ENCODE measurements at places on chromosomes 11 and 22. TPM values are rescaled to one million over a fixed set of nuclear protein-coding genes. Genes with fewer than 3 reads are reported as not detected.
A peak's percentile ranks its signal among the peaks of the same experiment; 100 is the strongest.

The TRIM51 gene
- total RNA-seq = not detected

DNA sequence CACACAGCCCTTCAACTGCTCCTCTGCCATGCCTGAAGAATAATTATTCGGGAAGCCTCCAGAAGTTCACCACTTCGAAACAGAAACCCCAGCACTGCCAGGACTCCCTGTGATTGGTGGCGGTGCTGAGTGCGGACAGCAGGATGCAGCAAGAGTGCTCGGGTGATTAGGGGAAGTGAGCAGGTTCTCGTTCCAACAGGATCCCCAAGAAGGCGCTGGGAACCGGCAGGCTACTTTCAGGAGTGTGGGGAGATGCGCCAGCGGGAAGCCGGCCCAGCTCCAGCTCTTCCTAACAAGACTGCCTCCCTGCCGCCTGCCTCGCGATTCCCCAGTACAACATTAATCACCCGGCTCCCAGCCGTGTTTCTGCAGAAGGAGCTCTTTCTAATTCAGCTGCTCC is 630.2 kb downstream of the BRD1 start:
- H3K4me3 ChIP-seq = no peak overlapping the region
- H3K4me1 ChIP-seq = no peaks in the 10 kb centered on the region
- no peaks in the 10 kb centered on the region for H3K27me3 ChIP-seq
- no peak overlapping the region for H3K27ac ChIP-seq
- no peaks in the 10 kb centered on the region for H3K36me3 ChIP-seq

DNA sequence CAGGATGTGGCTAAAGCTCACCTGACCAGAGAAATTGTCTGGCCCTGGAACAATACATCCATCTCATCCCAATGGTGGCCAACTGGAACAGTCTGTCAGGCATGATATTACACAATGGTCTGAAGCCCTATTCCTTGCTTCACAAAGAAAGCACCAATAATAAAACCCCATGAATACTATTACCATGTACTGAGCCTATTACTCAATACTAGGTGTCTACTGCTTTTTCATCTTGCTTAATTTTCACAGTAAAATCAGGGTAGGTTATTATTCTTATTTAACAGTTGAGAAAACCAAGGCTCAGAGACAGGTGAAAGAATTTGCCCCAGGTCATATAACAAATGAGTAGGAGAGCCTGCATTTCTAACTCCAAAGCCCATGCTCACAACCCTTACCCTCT is 68.9 kb upstream of the CAPRIN1 start:
- H3K27ac ChIP-seq = no peak overlapping the region
- no peaks in the 10 kb centered on the region for H3K4me1 ChIP-seq
- no peak for DNase-seq
- no peaks in the 10 kb centered on the region for H3K27me3 ChIP-seq

- no peaks in the 10 kb centered on the region for H3K36me3 ChIP-seq
- no peaks in the 10 kb centered on the region for H3K4me1 ChIP-seq
- no peaks in the 10 kb centered on the region for H3K27me3 ChIP-seq
- H3K27ac ChIP-seq = no peak overlapping the region
Observed at GRCh38 chr11:63906087-63906486, 10.9 kb downstream of the RCOR2 start.

The SLC25A17 gene
- 17.0 TPM for total RNA-seq

- DNase-seq = no peak
- no peaks in the 10 kb centered on the region for H3K27me3 ChIP-seq
- H3K4me3 ChIP-seq = no peak overlapping the region
- H3K36me3 ChIP-seq = peaks cover 68% of the 10 kb centered on the region
Observed at GRCh38 chr11:108698844-108699642, 34.2 kb downstream of the DDX10 start.

GRCh38 chr22:17980015-17980590 is 44.3 kb downstream of the MICAL3 start:
- H3K4me3 ChIP-seq = no peak overlapping the region
- peaks cover 10% of the 10 kb centered on the region for H3K36me3 ChIP-seq
- H3K27ac ChIP-seq = no peak overlapping the region
- H3K27me3 ChIP-seq = no peaks in the 10 kb centered on the region

The SCGB1C1 gene
- total RNA-seq = not detected

DNA sequence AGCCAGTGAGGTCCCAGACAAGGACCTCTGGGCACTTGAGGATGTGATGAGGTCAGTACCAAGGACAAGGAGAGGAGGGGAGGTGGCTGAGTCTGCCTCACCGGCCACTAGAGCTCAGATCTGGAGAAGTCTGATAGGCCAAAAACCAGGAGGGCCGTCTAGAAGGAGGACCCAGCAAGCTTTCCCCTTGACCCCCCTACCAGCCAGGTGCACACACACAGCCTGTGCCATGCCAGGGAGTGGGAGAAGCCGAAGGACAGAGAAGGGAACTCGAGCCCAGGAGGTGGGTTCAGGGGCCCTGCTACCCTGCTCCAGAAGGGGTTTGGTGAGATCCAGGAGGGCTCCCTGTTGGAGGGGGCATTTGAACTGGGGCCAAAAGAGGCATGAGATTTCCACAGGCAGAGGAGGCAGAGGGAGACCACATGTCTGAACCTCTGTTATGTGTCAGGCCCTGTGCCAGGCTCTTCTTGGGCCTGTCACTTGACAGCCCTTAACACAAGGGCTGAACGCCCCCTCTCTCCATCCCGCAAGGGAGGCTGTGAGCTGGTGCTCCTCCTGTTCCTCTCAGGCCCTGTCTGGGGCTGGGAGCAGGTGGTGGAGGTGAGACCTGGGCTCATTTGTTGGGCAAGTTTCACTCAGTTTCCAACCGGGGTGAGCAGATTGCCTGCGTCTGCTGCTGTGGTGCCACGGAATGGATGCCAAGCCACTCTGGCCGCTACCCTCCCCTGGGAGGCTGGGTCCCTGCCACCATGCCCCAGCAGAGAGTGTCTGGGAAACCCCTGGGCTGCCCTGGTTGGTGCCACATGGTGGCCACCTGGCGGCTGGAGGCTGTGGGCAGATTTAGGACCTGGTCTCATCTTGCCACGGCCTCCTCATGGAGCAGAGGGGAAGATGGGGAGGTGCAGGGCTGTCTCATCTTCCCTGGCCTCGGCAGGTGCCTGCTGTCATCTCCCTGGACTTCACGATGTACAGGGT is 65.2 kb downstream of the MPPED1 start:
- no peak overlapping the region for H3K27ac ChIP-seq

The OR51A7 gene
- total RNA-seq = not detected

The SPINDOC gene
- total RNA-seq = 40.3 TPM

GRCh38 chr11:124864176-124864891 is 898 bp upstream of the ROBO3 start:
- no peak overlapping the region for H3K27ac ChIP-seq
- H3K4me3 ChIP-seq = no peak overlapping the region
- H3K4me1 ChIP-seq = no peaks in the 10 kb centered on the region
- no peaks in the 10 kb centered on the region for H3K36me3 ChIP-seq
- no peak for DNase-seq

The PLAAT5 gene
- not detected for total RNA-seq

DNA sequence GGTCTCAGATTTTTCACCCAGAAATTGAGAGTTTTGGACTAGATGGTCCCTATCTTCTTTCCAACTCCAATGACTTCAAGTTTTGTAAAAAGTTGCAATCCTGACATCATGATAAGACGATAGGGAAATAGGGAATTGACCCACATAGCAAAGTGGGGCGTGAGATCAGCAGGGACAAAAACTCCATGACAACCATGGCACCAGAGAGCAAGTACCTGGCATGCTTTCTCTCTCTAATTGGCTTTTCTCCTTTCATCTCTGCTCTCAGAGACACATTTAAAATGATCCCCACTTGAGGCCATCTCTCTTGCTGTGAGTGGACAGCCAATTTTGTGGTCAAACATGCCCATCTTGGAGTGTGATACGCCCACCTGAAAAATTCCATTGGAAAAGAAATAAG is at the start of gene OR5AN1:
TSS of gene OR5AN1 (plus strand) at position 301 of the 400 bp plus-strand sequence. CDS start 5,564 bp downstream, outside the sequence.
- no peaks in the 10 kb centered on the region for H3K27me3 ChIP-seq
- no peaks in the 10 kb centered on the region for H3K4me1 ChIP-seq
- DNase-seq = no peak
- H3K27ac ChIP-seq = no peak within 1 kb of the TSS
- no peaks in the 10 kb centered on the region for H3K36me3 ChIP-seq

DNA sequence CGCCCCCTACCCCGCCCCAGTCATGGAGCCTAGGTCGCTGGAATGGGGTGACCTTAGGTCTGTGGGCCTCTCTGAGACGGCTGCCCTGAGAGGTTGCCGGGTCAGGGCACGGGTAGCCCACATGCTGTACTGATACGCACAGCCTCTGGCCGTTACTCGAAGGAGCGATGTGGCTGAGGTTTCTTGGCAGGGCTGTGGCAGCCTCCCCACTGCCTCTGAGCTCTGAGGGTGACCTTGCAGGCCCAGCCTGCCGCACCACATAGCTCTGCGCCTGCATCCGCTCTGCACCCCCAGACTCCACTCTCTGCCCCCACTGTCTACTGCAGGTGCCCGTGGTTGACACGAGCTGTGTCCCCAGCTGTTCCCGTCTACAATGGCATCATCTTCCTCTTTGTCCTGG is 7.3 kb downstream of the ZDHHC8 start:
- DNase-seq = no peak
- no peak overlapping the region for H3K4me3 ChIP-seq
- no peaks in the 10 kb centered on the region for H3K36me3 ChIP-seq

GRCh38 chr22:21811982-21812381 is 55.5 kb downstream of the MAPK1 start:
- no peaks in the 10 kb centered on the region for H3K27me3 ChIP-seq
- H3K4me1 ChIP-seq = peaks cover 9% of the 10 kb centered on the region
- no peak overlapping the region for H3K27ac ChIP-seq

DNA sequence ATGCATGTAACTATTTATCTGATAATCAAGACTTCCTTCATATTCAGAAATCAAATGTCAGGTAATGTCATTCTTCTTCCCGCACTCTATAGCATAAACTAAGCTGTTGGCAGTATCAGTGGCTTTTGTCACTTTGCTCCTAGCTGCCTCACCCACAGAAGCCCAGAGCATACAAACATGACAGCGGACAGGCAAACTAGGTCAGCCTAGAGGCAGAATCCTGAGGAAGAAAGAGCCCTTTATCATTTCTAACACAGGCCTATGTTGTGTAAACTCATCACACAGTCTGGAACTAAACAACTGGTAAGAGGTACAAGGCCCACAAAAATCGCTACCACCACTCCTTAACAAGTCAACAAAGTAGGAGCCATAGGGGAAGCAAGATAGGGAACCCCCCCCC is 21.0 kb downstream of the GUCY1A2 start:
- no peak overlapping the region for H3K27ac ChIP-seq
- 0 out of 2 replicates have a peak, but pooled peaks cover 3% of the 10 kb centered on the region for H3K27me3 ChIP-seq
- no peaks in the 10 kb centered on the region for H3K4me1 ChIP-seq
- no peak overlapping the region for H3K4me3 ChIP-seq
- H3K36me3 ChIP-seq = no peaks in the 10 kb centered on the region
- DNase-seq = no peak

The SVIP gene
- total RNA-seq = not detected

GRCh38 chr22:49404576-49405241 is 423.0 kb downstream of the BRD1 start:
- no peaks in the 10 kb centered on the region for H3K27me3 ChIP-seq
- no peak for DNase-seq

- H3K27ac ChIP-seq = no peak overlapping the region
- no peak for DNase-seq
- H3K4me3 ChIP-seq = no peak overlapping the region
- no peaks in the 10 kb centered on the region for H3K4me1 ChIP-seq
- H3K36me3 ChIP-seq = no peaks in the 10 kb centered on the region
Observed at GRCh38 chr11:57900320-57900719, 123.4 kb upstream of the OR9Q1 start.

DNA sequence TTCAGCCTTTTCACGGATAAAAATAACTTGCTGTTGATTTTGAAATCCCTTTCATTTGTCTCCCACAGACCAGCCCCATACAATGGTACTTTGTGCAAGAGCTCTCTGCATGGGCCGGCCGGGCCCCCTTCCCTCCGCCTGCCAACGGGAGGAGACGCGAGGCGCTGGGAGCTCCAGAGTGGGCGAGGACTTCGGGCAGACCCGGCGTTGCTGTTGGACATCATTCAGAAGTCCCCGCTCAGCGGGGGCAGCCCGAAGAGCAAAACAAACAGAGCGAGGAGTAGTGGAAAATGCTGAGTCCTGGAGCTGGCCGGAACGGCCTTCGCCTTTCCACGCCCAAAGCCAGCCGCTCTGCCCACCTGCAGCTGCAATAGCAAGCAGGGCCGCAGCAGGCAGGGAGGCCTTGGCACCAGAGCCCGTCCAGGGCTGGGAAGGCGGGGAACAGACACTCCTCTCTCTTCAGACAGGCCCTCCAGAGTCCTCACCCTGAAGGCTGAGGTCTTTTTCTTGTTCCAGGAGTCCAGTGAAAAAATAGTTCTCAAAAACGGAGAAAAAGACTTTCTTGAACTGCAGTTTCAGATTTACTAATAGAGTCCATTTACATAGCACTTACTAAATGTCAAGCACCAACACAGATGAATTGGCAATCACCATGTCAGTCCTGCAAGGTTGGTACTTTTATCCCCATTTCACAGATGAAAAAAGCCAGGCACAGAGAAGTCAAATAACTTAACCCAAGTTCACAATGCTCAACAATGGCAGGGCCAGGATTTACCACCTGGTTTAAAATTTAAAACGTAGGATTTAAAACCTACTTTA is 135.5 kb downstream of the ETS1 start:
- no peaks in the 10 kb centered on the region for H3K27me3 ChIP-seq
- H3K27ac ChIP-seq = peak overlapping the region; percentile 10
- H3K36me3 ChIP-seq = peaks cover 2% of the 10 kb centered on the region
- no peak overlapping the region for H3K4me3 ChIP-seq

DNA sequence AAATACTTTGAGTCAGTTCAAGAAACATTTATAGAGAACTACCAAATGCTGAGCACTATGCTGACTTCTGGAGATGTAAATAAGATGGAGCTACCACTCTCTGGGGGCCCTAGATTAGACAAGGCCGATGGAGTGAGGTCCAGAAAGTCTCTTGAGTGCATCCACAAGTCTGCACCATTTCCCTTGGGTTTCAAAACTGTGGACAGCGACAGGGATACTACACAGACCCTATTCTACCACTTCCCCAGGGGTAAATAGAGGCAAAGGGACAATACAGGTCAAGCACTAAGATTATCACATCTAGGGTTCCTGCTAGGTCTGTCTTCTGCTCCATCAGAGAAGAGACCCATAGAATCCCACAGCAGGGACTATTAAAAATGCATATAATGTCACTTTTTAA is 183.2 kb downstream of the GRIA4 start:
- H3K4me3 ChIP-seq = no peak overlapping the region
- H3K4me1 ChIP-seq = no peaks in the 10 kb centered on the region
- DNase-seq = no peak
- H3K36me3 ChIP-seq = no peaks in the 10 kb centered on the region

GRCh38 chr11:122131126-122131525 is 15.1 kb upstream of the BLID start:
- H3K27me3 ChIP-seq = no peaks in the 10 kb centered on the region
- H3K4me3 ChIP-seq = no peak overlapping the region
- no peaks in the 10 kb centered on the region for H3K4me1 ChIP-seq
- H3K27ac ChIP-seq = no peak overlapping the region
- no peak for DNase-seq

DNA sequence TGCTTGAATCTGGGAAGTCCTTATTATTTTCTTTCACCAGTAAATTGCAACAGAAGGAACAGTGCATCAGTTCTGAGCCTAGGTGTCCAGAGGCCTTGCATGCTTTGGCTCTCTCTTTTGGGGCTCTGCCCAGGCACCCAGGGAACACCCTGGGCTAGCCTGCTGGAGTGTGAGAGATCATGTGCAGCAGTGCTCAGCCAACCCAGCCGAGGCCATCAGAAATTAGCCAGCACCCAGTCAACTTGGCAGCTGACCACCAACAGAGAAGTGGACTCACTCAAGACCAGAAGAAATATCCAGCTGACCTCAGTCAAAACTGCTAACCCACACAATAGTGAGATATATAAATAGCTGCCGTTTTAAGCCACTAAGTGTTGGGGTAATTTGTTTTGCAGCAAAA is 11.2 kb upstream of the P4HA3 start:
- H3K36me3 ChIP-seq = no peaks in the 10 kb centered on the region
- H3K27ac ChIP-seq = no peak overlapping the region
- no peaks in the 10 kb centered on the region for H3K4me1 ChIP-seq
- DNase-seq = no peak

The UBQLNL gene
- total RNA-seq = not detected

The BBOX1 gene
- not detected for total RNA-seq

The CARD18 gene
- not detected for total RNA-seq
